Endothelial cell of umbilical vein (primary cell): ENCODE measurements at places on chromosomes 16 and 17.

- no peak for DNase-seq
Measured at GRCh38 chr16:83810901-83811300, 3.1 kb downstream of the HSBP1 start.

DNA sequence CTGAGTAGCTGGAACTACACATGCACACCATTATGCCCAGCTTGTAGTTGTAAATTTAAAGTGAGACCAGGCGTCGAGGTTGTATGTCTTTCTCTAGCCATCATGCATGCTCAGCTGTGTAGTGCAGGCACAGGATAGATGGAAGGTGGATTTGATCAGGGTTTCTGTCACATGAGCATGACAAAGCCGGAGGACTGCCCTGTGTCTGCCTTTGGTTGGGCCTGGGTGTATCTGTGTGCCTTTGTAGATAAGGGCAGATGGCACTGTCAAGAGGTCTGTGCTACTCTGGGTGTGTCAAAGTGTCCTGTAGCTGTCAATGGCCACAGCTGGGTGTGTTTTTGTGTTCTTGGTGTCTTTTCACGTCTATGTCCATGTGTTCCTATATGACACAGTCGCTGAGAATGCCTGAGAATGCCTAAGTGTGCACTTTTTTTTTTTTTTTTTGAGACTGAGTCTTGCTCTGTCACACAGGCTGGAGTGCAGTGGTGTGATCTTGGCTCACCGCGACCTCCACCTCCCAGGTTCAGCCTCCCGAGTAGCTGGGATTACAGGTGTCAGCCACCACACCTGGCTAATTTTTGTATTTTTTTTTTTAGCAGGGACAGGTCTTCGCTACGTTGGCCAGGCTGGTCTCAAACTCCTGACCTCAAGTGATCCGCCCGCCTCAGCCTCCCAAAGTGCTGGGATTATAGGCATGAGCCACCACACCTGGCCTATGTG is 4.1 kb upstream of the NAGS start:
- DNase-seq, result no peak

- peak; percentile 40 for DNase-seq
Measured at GRCh38 chr17:37191219-37191618, 184.6 kb upstream of the C17orf78 start.

- no peak for DNase-seq
Measured at GRCh38 chr16:11263737-11264136, 5.4 kb downstream of the TNP2 start.

- DNase-seq, result no peak
Measured at GRCh38 chr17:21286909-21287702, 2.6 kb downstream of the MAP2K3 start.

GRCh38 chr16:58937661-58938060 is 203.5 kb upstream of the GOT2 start:
- no peak for DNase-seq

DNA sequence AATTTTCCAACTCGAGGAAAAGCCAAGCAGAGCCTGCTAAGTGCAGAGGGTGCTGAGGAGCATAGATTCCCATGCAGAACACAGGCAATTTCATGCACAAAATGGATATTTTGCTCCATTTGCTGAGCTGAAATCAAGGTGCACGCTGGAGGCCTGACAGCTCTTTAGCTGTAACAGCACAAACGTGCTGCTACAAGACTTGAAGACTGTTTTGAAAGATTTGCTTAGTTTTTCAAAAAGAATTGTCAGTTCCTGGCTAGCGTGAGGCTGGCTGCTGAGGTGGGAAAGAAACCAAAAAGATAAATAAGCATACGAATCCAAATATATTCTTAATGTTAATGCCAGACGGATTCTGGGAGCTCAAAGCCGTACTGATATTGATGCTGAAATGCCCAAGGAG is 309.0 kb upstream of the MAF start:
- DNase-seq, result no peak

DNA sequence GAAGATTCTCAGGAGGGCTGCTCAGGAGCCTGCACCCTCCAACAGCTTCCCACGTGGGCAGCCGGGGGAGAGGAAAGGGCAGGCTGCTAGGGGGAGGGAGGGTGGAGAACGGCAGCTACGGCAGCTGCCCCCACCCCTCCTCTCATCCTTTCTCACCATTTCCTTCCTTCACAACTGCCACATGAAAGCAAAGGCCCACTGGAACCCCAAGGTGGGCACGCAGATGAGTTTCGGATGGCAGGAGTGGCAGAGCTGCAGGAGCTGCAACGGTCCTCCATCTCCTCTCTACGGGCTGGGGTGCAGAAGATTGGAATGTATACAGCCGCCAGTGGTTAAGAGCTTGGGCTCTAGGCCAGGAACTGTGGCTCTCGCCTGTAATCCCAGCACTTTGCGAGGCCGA is 77.7 kb downstream of the GAS7 start:
- no peak for DNase-seq

GRCh38 chr17:28570716-28571360 is 486 bp downstream of the PIGS start:
- DNase-seq, result peak; percentile 37

DNA sequence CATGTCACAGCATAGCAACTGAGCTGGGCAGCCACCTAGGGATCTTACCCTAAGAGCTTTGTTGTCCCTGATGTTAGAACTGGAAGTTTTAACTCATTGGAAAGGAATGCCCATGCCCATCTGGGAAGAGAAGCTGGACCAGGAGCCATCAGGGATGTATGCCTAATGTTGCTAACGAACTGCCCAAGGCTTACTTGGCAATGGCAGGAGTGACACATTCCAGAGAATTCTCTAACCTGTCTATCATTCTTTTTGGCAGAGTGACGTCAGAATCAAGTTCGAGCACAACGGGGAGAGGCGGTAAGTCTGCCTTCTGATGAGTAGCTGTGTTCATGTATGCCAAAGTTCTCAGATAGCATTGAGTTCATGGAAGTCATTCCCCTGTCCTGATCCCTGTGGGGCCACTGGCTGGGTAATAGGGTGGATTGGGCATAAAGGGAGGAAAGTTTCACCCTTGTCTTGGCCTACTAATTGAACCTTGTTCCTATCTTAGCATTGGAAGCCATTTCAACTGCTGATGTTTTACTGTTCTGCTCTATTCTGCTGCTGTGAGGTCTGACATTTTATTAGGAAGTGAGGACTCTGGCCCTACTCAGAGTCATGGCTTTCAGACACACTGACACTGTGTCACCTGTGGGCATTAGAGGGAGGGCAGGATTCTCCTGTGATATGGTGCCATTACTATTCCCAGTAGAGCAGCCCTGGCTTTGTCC is 23.7 kb downstream of the MAP3K3 start:
- no peak for DNase-seq

GRCh38 chr16:8729779-8730334 is 55.4 kb downstream of the ABAT start:
- DNase-seq, result no peak

DNA sequence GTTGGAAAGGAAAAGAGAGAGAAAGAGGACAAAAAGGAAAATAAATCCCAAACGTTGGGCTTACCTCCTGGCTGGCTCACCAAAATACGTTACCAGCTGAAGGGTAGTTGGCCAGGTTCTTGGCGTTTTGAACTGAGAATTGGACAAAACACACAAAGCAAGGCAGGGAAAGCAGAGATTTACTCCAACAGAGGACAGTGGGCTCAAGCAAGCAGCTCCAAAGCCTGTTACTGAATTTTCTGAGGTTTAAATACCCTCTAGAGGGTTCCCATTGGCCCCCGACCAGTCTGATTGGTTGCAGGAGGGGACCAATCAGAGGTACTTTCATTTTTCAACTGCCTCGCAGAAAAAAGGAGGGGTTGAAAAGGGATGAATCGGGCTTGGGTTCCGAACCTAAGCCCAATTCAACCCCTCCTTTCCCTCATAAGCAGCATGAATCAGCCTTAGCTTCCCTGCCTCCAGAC is 55.6 kb upstream of the ALOX12 start:
- no peak for DNase-seq

GRCh38 chr17:49045376-49045775 is 48.2 kb downstream of the IGF2BP1 start:
- no peak for DNase-seq

- peak; percentile 95 for DNase-seq
Measured at GRCh38 chr16:87407511-87408112, 15.5 kb downstream of the MAP1LC3B start.

- DNase-seq, result no peak
Measured at GRCh38 chr17:48121923-48122664, 14.5 kb downstream of the SNX11 start.

- no peak for DNase-seq
Measured at GRCh38 chr17:31917065-31917529, 15.6 kb upstream of the UTP6 start.

- no peak for DNase-seq
Measured at GRCh38 chr17:61201211-61201610, 198.4 kb upstream of the TBX2 start.

DNA sequence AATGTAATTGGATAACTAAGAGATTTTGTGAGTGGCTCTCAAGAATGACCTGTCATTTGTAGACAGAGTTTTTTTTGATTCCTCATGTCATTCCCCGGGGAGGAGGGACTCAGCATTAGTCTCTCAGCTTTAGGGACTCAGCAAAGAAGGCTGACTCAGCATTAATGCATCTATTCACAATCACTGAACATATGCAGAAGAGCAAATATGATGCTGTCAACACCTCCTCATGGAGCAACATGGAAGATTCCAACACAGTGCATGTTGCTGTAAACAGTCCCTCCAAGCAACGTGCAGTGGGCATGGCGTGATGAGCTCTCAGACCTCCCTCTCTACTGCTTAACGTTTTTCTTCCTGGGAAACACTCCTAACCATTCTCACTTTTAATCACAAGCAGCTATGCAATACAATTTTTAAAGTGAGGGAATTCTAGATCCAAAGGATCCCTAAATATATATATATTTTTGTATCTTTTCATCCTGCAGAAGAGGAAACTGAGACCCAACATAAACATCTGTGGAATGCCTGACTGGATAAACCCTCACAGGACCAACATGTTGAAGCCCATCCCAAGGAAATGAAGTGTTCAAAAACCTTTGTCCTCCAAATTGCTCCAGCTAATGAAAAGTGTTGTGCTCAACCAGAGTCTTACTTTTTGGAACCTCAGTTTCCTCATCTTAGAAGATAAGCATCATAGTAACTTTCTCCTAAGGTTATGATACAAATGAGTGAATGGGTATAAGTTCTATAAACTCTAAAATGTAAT is 38.9 kb downstream of the TMEM100 start:
- no peak for DNase-seq

- DNase-seq, result no peak
Measured at GRCh38 chr17:76274112-76274956, 9.2 kb downstream of the UBALD2 start.

DNA sequence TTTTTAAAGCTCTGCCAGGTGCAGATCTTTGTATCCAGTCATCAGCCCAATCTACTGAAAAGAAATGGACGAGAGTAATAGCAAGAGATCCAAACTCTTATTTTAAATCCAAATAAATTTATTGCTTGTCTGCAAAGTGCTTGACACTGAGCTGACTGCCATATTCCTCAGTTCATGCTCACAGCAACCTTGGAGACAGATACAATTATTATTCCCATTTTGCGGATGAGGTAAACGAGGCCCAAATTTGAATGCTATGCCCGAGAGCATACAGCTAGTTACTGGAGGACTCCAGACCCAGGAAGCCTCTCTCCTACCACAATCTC is 620 bp downstream of the NOB1 start:
- no peak for DNase-seq

GRCh38 chr16:65867276-65867960 is 499.1 kb upstream of the CDH5 start:
- DNase-seq, result no peak

DNA sequence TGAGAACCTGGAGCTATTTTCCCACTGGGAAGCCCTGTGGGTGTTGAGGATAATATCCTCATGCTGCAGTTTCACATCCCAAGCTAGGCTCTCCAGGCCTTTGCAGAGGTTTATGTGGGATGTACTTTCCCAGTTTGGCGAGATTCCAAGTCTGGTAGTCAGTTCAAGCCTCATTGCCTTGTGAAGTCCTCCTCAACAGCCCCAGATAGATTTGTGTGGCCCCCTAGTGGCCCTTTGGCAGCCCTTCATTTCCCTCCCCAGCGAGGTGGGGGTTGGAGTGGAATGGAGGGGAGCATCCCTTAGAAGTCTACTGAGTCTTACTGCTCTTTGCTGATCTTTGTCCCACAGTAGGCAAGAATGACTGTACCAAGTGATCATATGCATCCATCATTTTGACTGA is 137.9 kb downstream of the CDH11 start:
- DNase-seq, result peak; percentile 80

GRCh38 chr17:51128076-51128475 is 7.4 kb upstream of the SPAG9 start:
- DNase-seq, result no peak

DNA sequence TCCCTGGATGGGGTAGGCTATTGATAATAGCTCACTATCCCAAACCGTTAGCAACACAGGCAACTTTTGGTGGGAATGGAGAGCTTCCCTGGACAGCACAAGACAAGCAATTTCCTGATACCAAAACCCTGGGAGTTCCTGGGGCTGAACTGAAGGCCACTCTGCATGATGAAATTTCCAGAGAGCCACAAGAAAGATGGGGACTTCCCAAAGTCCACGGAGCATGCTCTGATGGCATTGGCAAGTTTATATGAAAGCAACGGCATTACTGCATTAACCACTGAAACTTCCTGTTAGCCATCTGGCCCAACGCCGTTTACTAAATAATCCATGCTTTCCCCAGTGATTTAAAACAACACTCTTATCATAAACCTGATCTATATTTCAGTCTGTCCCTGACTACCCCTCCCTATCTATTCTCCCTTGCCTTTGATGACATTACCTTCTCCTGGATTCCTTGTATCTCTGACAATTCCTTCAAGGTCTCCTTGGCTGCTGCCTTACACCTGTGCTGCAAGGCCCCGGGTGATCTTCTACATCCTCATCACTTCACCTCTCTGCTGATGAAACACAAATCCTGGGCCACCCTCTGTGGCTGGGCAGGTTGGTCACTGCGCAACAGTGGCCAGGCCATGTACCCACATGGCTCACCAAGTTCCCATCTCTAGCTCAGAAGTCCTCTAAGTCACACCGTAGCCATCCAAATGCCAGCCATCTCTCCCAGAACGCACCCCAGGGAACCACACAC is 108.5 kb upstream of the RCVRN start:
- DNase-seq, result no peak

DNA sequence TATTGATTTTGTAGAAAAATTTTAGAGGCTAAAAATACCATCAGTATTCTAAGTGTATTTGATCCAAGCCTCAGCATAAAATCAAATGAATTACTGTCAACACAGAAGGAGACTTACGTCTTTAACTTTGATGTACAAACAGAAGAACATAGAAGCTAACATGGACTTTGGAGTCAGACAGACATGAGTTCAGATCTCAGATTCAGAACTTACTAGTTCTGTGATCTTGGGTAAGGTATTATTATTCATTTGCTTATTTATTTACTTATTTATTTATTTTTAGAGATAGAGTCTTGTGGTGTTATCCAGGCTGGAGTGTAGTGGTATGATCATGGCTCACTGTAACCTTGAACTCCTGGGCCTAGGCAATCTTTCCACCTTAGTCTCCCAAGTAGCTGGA is 4.0 kb upstream of the SLFN12L start:
- DNase-seq, result no peak

- DNase-seq, result no peak
Measured at GRCh38 chr16:4976079-4976478, 17.9 kb downstream of the SEC14L5 start.

- no peak for DNase-seq
Measured at GRCh38 chr16:88639231-88640038, 1.1 kb downstream of the IL17C start.
